LHCN-M2 (cell line): ENCODE measurements at places on chromosomes 7 and 10.

DNA sequence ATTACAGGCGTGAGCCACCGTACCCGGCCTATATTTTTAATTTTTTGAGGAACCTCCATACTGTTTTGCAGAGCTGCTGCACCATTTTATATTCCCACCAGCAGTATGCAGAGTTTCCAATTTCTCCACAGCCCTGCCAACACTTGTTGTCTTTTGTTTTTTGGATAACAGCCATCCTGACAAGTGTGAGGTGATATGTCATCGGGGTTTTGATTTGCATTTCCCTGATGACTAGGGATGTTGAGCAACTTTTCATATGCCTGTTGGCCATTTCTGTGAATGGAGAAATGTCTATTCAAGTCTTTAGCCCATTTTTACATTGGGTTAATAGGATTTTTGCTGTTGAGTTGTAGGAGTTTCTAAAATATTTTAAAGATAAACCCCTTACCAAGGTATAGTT lies 22.2 kb downstream of the ENTPD7 start:
- DNase-seq, result peak; percentile 90

- no peak for DNase-seq
These were observed 394.4 kb downstream of the CALN1 start for GRCh38 chr7:72017756-72018155.

DNA sequence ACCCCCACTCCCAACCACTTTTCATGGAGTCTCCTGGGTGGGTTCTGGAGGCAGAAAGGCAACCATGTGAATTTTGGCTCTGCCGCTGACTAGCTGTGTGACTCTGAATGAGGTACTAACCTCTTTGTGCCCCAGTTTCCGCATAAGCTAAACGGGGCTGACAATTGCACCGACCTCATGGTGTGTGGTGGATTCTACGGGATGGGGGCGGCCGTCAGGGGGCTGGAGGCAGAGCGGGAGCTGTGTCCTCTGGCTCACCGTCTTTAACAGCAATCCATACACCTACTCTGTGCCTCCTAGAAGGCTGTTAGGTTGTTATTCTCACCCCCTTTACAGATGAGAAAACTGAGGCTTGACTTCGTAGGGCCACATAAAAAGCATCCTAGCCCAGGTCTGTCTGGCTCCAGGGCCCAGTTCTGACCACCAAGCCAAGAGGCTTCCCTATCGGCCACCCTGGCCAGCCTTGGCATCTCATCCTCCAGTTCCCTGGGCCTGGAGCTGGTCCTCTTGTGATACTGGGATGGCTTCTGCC lies 4.3 kb upstream of the SLC29A3 start:
- no peak for DNase-seq

DNA sequence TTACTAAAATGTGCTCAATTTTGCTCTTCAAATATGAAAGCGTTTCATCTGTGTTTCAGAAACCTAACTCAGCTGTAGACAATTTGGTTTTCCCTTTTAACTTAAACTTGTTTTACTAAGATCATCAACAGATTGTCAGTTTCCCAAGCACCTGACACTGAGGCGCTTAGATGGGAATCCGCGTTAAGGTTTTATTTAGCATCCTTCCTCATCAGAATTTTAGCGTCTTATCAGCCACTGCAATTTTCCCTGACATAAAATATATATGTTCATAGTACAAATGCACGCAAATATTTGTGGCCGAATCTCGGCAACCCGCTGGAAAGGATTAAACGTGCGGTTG lies 1.2 kb downstream of the SGCE start:
- no peak for DNase-seq

DNA sequence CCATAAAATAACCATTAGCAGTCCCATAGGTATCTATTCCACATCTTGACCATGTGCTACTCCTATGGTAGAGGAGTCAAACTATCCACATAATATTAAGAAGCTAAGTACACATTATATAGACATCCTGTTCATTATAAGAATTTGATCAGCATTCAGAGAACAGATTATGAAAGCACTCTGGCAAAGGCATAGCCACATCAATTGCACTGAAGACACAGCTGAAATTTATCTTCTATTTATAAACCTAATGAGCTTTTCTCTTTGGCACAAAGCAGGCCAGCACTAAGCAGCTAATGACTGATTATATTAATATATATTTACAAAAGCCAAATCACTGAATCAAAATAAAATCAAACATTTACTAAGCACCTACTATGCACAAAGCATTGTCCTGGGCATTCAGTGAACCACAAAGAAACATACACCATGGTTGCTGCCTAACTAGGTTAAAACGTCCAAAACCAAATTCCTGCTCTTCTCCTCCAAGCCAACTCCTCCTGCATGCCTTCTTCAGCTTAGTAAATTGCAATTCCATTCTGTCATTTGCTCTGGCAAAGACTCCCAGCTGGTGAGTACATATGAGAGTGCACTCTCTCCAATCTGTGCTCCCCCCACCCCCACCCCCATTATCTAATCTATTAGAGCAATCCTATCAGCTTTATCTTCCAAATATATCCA lies 122.6 kb upstream of the ASAH2 start:
- DNase-seq, result no peak

- no peak for DNase-seq
These were observed 4.7 kb downstream of the CDNF start for GRCh38 chr10:14833106-14833505.

- DNase-seq, result no peak
These were observed 736.1 kb upstream of the VSTM2A start for GRCh38 chr7:53806119-53806518.

- no peak for DNase-seq
These were observed 6.1 kb upstream of the MYOZ1 start for GRCh38 chr10:73647211-73647874.

DNA sequence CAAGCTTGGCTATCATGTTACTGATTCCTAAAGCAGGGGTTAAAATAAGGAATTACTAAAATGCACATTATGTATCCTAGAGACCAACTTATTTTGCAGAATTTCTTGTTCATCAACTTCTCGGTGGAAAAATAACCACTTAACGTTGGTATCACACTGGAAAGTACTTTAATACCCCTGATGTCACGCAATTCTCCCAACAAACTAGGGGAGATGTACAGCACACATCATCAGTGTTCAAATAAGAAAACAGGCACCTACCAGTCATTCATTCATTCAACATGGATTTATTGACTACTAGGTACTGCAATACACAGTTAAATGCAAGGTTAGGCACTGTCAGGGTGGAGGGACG lies 648 bp downstream of the HUS1 start:
- no peak for DNase-seq

GRCh38 chr7:92768501-92769393 lies 67.6 kb downstream of the CDK6 start:
- DNase-seq, result peak; percentile 90

- DNase-seq, result no peak
These were observed 15.8 kb downstream of the CPA1 start for GRCh38 chr7:130396109-130396508.

DNA sequence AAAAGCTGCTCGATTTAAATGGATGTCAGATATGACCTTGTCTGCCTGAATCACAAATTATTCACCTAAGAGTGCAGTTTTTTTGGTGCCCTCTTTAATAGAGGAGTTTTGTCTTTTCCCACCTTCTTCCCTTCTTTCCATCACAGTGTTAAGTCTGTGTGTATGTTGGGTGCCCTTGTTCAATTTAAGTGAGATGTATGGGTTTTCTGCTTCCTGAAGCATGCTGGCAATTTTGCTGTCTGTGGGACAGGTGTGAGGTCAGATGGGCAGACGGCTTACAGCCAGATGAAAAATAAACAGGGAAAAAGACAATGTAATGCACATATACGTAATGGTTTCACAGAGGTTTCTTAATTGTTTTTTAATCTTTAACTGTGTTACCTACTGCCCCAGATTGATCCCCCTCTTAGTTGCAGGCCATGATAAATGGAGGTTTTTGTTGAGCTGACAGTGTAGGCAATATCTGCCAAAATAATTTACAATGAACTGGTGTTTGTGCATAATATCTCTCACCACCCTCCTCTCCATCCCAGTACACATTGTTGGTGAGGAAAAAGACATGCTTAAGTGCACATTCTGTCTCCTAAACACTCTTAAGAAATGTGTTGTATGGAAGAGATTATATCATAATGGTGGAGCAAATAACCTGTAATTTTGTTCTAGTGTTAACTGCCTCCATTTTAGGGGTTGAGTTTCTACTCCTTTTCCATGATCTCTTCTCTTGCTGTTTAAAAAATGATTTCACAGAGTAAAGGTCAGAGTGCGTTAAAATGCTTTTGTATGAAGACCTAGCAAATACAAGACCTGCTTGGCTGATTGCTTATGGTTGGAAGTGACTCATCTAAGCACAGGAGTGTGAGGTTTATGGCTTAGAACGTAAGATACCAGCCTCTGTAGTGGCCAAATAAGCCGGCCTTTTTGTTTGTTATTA lies 123.9 kb downstream of the LRRC4 start:
- peak; percentile 85 for DNase-seq

DNA sequence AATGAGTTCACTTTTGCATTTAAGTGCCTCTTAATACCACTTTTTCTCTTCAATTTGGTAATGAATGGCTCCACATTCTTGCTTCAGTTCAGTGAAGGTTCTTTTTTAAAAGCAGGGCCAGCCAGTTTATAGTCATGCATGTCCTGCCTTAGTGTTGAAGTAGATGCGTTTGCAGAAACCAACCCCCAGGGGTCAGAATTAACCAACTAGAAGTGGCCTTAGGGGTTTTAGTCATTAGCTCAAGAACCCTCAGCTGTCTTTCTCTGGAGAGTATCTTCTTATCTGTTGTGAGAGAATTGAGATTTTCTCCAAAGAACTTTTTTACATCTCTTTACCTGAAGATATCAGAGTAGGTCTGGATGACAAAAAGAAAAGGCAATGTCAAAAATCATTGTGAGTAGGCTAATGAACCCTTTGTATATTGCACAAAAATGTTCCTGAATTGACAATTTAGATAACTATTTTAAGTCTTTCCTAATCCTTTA lies 82.2 kb downstream of the PIK3CG start:
- peak; percentile 69 for DNase-seq

- peak; percentile 44 for DNase-seq
These were observed 498 bp upstream of the ST7 start for GRCh38 chr7:116952635-116953371.

GRCh38 chr10:24982319-24983112 lies 30.1 kb upstream of the PRTFDC1 start:
- DNase-seq, result no peak

DNA sequence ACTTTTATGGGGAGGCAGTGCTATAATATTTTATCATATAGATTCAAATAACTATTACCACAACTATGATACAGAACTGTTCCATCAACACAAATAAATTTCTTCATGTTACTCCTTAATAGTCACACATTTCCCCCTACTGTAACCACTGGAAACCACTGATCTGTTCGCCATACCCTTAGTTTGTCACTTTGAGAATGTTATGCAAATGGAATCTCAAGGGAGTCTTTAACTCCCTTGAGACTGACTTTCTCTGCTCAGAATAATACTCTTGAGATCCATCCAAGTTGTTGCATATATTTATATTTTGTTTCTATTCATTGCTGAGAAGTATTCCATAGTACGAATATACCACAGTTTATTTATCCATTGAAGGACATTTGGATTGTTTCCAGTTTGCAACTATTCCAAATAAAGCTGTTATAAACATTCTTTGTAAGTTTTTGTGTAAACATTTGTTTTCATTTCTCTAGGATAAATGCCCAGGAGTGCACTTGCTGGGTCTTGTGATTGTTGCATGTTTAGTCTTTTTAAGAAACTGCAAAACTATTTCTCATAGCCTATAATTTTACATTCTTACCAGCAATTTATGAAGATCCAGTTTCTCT lies 19.7 kb upstream of the PON2 start:
- DNase-seq, result no peak

- no peak for DNase-seq
These were observed 9.2 kb downstream of the ZCCHC24 start for GRCh38 chr10:79436066-79436849.

DNA sequence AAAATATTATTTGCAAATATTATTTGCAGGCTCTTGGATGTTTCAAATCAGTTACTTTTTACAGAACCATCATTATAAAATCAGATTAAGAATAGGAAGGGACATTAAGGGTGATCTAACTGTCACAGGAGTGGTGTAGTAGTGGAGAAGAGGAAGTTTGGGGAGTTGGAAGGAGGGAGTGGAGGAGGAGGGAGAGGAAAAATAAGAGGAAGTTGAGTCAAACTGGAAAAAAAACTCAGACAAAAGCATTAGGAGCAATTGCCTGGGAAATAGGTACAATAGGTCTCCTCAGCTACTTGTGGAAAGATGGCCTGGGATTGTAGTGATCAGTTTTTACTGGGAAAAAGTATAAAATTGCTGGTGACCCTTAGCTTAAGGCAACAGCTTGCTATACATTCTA lies 77.7 kb upstream of the GPR37 start:
- no peak for DNase-seq

- peak; percentile 34 for DNase-seq
These were observed 48.9 kb downstream of the DLG5 start for GRCh38 chr10:77877441-77878344.

- peak; percentile 13 for DNase-seq
These were observed 944 bp downstream of the PCOLCE start for GRCh38 chr7:100602889-100603725.

GRCh38 chr7:2818121-2818520 lies 26.0 kb downstream of the GNA12 start:
- DNase-seq, result no peak

DNA sequence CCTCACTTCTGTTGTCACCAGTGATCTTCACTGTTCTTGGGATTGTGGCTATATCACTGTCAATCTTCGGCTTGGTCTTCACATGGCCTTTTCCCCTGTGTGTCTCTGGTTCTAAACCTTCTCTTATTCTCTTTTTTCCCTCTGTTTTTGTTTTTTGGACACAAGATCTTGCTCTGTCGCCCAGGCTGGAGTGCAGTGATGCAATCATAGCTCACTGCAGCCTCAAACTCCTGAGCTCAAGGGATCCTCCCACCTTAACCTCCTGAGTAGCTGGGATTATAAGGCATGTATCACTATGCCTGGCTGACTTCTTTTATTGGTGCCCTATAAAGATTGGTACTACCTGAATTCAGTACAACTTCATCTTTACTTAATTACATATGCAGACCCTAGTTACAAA lies 143.4 kb upstream of the EFCAB10 start:
- no peak for DNase-seq

GRCh38 chr7:69429911-69430383 lies 168.3 kb upstream of the AUTS2 start:
- no peak for DNase-seq

- DNase-seq, result no peak
These were observed 10.2 kb downstream of the VENTX start for GRCh38 chr10:133247681-133248333.

GRCh38 chr7:27032839-27033238 lies 63.0 kb downstream of the HOXA1 start:
- peak; percentile 76 for DNase-seq

DNA sequence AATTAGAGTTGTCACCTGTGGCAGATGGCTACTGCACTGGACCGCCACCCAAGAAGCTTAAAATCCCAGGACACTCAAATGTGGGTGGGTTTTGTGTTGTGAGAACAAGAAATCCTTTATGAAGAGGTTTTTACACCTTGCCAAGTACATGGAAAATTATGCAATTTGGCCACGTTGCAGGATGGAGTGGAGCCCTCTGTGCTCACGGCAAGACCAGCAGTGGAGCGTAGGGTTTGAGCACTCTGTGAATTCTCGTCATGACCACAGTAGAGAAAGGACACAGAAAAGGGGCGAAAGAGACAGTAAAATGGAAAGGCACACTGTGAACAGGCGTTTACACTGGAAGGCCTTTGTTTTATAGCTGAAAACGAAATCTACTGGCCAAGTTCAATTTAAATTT lies 222.6 kb downstream of the ADARB2 start:
- DNase-seq, result no peak

GRCh38 chr10:95346715-95347401 lies 56.1 kb upstream of the PDLIM1 start:
- no peak for DNase-seq

GRCh38 chr10:132591166-132591971 lies 53.8 kb downstream of the INPP5A start:
- peak; percentile 6 for DNase-seq

- DNase-seq, result no peak
These were observed 54.6 kb downstream of the AGMO start for GRCh38 chr7:15507171-15507570.
